ENCODE measurements at places on chromosomes 11 and 22.

DNA sequence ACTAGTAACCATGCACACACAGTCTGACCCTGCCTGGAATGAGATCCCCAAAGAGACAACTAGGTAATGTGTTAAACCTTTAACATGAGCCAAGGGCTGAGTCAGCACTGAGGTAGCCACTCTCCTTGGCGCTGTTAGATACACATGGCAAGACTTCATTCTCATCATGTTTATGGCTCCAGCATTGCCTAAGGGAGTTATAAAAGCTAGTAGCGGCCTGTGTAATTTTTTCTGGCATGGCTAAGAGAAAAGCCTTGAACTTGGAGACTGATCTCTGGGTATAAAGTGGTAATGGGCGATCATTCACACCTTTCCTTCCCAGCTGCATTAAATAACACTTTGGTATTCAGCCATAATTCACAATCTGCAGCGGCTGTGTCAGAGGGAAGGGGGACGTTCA is 779.7 kb upstream of the LRRC4C start:
- no peak for DNase-seq

- DNase-seq = no peak
Measured at GRCh38 chr11:110855191-110855590, 143.0 kb upstream of the ARHGAP20 start.

GRCh38 chr11:79414644-79415317 is 26.0 kb downstream of the TENM4 start:
- DNase-seq = peak; percentile 82

DNA sequence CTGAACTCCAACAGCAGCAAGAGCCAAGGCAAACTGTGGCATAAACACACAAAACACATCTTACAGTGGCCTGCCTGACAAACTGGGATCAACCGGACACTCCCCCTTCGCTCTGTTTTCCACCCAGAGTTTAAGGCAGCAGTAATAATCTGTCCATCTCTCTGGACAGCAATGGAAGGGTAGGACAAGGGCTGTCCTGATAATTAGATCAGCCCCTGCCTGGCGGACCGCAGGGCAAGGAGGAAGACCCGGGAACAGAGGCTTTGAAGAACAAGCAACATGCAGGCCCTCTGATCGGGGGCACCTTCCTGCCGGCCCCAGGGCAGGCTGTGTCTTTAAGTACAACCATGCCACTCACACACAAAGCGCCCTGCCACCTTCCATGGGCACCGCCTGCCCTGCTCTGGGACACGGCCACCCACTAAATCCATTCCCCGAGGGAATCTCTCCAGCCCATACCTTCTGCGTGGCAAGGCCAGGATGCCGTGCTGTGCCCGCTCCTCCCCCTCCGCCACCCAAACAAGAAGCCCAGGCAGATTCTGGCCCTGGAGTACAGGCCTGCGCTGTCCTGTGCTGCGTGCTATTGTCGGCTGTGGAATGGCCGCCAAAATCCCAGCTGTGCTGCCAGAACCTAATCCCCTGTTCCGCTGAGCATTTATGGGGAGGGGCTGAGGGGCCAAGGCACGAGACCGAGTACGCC is 38.8 kb downstream of the NUMA1 start:
- peak; percentile 67 for DNase-seq

GRCh38 chr22:48780597-48781277 is 1046.9 kb downstream of the BRD1 start:
- DNase-seq = no peak

- no peak for DNase-seq
Measured at GRCh38 chr11:102653744-102654291, 28.7 kb upstream of the MMP20 start.

DNA sequence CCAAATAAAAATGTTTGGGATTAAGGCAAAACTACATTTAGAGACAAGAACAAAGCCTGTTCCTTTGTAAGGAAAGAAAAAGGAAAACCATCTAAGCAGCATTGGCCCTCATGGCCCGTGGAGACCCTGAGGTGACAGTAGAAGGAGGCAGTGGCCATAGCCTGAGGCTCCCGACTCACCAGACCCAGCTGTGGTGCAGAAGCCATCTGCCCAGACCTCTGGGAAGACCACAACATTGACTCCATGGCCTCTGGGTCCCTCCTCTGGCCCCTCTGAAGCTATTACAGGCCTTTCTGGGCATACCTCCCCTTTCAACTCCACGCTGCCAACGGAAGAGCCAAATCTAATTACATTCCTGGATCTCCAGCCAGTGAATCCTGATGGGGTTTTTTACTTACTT is 6.4 kb downstream of the PRAME start:
- DNase-seq = no peak

DNA sequence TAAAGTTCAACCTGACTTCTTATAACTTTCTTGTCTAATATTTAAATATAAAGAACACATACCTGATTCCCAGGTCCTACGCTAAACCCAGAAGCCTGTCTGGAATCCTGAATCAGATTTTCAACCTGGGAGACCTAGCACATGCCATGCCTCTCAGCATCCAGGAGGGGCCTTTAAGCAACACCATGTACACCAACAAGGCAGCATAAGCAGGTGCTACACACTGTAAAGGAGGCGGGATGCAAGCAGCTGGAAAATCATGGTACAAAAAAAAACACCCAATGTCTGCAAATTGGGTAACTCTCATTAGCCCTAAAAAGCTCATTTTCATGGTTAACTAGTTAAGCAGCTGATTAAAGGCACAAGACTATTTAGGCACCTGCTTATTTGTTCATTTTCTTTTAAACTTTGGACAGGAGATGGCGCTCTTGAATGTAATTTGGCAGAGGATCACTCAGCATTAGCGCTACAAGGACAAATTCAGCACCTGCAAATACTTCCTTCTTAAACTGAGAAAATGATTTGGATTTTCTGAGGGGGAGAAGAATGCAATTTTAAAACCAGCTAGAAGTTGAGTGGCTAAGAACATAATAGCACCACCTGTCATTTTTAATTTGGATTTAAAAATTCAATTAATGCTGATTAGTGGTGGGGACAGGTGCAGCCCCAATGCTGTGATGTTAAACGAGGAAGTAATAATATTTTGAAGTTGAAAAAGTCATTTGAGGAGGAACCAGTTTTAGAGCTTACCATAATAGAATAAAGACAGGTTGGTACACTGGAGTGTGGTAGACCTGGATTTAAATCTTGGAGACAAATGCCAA is 104.0 kb downstream of the FAR1 start:
- DNase-seq = peak; percentile 62

DNA sequence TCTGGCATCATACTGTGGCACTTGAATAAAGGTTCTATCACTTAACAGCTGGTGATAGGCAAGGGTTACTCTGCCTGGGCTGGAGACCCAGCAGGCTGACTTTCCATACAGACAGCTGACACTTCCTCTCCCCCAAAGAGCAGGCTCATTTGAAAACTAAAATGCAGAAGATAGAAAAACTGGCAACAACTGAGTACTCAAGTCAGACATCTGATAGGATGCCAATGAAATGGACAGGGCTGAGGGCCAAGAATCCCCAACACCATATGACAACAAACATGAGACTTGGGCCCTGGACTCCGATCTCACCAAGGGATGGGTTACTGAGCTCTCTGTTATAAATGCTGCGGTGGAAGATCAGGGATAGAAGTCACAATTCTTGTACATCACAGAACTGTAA is 237.2 kb downstream of the LRRC4C start:
- DNase-seq = no peak

DNA sequence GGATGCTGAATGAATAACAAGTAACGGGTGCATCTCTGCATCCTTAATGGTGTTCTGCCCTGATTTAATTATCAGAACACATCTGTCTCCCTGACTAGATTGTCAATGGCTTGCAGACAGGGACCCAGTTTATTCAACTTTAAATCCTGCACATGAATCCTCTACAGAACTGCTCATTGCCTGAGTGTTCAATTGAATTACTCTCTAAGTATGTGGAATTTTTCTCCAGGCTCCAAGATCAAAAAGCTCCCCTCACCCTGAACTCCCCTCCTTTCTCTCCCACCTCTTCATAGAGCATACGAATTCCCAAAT is 11.8 kb downstream of the MB start:
- no peak for DNase-seq

DNA sequence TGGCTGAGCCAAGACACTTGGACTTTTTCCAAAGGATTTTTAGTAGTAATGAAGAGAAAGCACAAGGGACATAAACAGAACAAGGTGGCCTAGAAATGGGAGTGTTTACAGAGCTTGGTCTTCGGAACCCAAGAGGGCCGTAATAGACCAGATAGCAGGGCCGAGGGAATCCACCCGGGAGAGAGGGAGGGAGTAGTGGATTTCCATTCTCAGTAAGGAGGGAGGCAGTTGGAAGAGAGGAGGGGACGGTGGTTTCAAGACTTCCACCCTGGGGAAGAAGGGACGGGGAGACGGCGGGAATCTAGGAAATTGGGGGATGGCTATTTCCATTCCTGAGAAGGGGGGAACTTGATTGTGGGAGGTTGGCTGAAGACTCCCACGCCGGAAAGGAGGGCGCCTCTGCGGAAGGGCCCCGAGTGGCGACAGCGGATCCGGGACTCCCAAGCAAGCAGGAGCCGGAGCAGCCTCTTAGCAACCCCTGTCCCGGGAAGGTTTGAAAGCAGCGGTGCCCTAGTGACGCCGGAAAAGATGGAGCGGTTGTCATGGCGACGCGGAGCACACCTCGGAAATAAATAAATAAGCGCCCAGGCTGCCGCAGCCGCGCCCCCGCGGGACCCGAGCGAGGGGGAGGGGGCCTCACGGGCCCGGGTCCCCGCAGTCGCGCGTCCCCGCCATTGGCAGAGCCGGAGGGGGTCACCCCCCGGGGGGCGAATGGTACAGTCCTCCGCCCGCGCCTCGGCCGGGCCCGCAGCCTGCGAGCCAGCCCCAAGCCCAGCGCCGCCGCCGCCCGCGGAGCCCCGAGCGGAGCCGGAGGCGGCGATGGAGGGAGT is 31.6 kb downstream of the EIF3F start:
- no peak for DNase-seq

DNA sequence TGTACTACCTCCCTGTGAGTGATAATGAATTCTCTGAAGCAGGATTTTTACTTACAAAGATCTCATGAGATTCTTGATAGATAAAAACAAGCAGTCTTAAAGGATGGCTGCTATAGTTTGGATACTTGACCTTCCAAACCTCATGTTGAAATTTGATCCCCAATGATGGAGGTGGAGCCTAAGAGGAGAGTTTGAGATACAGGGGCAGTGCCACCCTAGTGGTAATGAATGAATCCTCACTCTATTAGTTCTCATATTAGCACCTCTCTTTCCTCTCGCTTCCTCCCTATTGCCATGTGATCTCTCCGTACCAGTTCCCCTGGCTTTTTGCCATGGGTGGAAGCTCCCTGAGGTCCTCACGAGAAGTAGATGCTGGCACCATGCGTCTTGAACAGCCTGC is 37.9 kb upstream of the OR8B8 start:
- DNase-seq = no peak

DNA sequence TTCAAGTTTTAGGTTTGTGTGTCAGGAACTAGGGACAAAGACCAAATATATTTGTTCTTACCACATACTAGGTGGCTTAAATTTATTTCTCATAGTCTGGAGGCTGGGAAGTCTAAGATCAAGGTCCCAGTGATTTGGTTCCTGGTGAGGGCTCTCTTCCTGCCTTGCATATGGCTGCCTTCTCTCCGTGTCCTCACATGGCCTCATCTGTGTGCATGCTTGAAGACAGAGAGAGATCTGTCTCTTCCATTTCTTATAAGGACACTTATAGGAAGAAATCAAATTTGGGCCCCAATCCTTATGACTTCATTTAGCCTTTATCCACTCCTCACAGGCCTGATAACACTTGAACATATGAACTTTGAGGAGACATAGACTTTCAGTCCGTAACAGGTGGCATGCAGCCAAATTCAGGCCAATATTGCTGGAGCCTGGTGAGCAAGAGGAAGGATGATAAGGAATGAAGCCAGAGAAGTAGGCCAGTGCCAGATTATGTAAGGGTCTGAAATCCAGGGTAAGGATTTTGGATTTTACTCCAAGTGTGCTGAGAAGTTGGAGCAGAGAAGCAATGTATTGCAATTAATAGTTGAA is 35.1 kb downstream of the TTC17 start:
- no peak for DNase-seq

DNA sequence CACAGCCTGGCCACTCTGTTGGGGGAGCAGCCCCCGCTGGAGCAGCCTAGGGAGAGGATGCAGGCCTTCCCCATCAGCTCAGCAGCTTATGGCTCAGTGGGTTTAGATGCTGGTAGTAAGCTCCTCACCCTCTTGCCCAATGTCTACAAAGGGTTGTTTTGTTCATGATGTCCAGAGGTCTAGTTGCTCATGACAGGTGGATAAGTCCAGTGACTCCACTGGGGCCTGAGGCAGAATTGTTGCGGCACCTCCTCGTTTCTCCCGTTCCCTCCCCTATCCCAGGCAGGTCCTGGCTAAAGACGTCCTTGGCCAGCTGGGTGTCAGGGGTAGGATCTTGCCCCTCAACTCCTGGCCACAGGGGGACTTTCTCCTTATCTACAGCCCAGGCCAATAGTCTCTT is 233.5 kb upstream of the B3GAT1 start:
- no peak for DNase-seq

GRCh38 chr11:71962428-71963038 is 33.7 kb downstream of the RNF121 start:
- DNase-seq = peak; percentile 67

GRCh38 chr11:17230867-17231851 is 23.4 kb upstream of the PIK3C2A start:
- no peak for DNase-seq

GRCh38 chr11:9761441-9761945 is 97.6 kb downstream of the SWAP70 start:
- no peak for DNase-seq

DNA sequence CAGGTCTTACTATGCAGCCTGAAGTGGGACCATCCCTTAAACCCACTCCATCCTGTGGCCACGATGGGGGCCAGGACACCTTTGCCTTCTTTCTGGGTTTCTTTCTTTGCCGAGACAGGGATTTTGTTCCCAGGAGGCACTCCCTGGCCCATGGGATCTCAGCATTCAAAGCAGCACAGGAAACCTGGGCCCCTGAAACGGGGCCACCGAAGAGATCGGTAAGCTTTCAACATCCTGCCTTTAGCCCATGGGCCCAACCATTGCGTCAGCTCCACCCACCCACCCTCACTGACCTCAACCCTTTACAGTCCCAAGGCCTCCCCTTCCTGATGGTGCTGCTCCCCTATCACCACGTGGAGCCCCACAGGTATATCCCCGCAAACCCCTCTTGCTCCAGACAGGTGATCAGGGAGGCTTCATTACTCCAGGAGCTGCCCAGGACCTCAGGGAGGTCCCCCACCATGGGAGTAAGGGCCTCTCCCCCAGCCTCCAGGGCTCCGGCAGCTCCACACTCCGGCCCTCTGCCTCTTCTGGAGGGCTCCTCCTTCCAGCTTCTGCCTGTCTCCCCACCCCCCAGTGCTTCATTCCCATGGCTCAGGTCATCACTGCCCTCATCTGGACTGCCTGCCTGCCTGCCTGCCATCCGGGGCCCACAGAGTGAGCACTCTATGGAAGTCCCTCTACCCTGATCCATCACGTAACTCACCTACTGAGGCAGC is 42.0 kb upstream of the TUB start:
- DNase-seq = no peak

- DNase-seq = no peak
Measured at GRCh38 chr11:44564166-44564565, 1.3 kb upstream of the CD82 start.

- DNase-seq = no peak
Measured at GRCh38 chr22:49751318-49751965, 76.2 kb downstream of the BRD1 start.

All from ACHN (cell line).